ENCODE measurements at places on chromosomes 2 and 18. TPM values are rescaled to one million over a fixed set of nuclear protein-coding genes. Genes with fewer than 3 reads are reported as not detected.

- no peak for DNase-seq
Observed at GRCh38 chr18:13436576-13436975, 218.0 kb downstream of the LDLRAD4 start.

- no peak for DNase-seq
Observed at GRCh38 chr2:172535119-172535518, 20.8 kb upstream of the PDK1 start.

Gene SLC16A14
- 3.5 TPM for total RNA-seq

- DNase-seq: no peak
Observed at GRCh38 chr2:100537918-100538317, 24.9 kb upstream of the PDCL3 start.

DNA sequence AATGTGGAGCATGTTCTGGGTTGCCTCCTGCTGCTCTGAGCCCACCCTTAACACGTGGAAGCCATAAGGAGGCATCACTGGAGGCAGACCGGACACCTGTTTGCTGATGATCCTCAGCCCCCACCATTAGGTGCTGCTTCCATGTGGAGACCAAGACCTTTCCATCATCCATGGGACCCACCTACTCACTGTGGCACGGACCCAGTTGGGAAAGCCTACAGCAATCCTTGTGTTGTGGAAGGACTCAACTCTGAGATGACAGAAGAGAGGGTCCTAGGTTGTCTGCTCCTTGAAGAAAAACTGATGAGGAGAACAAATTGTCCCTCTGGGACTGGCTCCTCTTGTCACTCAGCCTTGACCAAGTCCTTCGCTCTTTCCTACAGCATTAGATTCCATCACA is 86.5 kb upstream of the RAB12 start:
- DNase-seq: no peak

- no peak for DNase-seq
Observed at GRCh38 chr18:45218436-45218835, 396.8 kb upstream of the SLC14A2 start.

Gene LONRF2
- 32.8 TPM for total RNA-seq

GRCh38 chr18:23133860-23134779 is 1.2 kb upstream of the CABLES1 start:
- DNase-seq: no peak

DNA sequence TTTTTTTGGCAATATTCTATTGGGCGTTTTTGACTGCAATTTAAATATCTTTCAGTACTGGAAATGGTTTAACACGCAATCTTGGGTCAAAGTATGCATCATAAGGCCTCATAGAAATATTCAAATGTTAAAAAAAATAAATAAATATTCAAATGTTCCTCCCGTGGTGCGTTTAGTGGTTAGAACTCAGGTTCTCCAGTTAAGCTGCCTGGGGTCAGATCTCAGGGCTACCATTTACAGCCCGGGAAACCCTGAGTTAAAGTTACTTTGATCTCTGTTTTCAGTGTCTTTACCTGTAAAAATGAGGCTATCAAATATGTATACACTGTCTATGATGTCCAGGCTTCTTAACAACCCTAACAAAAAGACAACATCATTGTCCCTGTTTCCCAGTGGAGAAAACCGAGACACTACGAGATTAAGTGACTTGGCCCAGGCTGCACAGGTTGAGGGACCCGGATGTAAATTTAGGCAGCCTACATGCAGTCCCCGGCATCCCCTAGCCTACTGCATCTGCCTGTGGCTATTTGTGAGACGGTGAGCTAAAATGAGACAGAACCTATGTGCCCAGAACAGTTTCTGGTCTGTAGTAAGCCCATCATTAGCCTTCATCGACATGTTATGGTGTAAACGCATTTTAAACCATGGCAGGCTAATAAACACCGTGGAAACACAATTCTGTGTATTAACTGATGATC is 1.7 kb downstream of the FHL2 start:
- no peak for DNase-seq

DNA sequence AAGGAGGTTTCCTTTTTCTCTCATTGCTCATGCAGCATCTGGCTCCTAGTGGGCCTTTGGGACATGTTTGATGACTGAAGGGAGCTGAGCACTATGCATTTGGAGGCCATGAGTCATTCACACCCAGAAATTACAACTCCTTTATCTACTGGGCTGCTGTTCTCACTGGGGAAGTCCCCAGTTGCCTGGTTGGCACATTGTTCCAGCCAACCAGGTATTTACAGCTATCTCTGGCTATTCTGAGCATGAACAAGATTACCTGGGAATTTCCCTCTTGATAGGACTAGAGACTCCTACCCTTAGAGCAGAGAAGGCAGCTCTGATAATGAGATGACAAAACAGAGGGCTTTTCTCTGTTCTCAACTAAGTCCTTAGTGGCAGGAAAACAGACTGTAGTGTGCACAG is 206.5 kb downstream of the SETBP1 start:
- no peak for DNase-seq

DNA sequence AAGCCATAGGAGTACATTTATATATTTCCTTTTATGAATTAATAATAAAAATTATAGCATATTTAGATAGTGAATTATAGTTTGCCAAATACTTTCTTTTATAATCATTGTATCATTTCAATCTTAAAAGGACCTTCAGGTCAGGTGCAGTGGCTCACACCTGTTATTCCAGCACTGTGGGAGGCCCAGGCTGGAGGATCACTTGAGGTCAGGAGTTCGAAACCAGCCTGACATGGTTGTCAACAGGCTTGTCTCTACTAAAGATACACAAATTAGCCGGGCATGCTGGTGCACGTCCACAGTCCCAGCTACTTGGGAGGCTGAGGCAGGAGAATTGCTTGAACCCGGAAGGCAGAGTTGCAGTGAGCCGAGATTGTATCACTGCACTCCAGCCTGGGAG is 19.7 kb downstream of the APOB start:
- DNase-seq: no peak

Gene PJVK
- total RNA-seq: 2.4 TPM

GRCh38 chr2:158142568-158143332 is 41.1 kb downstream of the UPP2 start:
- no peak for DNase-seq

GRCh38 chr2:85718009-85718391 is 23.8 kb downstream of the GNLY start:
- DNase-seq: no peak

GRCh38 chr2:37919631-37920032 is 5.5 kb upstream of the RMDN2 start:
- no peak for DNase-seq

Data from omental fat pad (tissue), 4 donors.